Common myeloid progenitor, CD34-positive (primary cell): ENCODE measurements at places on chromosomes 6 and 20.

GRCh38 chr20:40984496-40984895 lies 44.1 kb upstream of the TOP1 start:
- DNase-seq: no peak

DNA sequence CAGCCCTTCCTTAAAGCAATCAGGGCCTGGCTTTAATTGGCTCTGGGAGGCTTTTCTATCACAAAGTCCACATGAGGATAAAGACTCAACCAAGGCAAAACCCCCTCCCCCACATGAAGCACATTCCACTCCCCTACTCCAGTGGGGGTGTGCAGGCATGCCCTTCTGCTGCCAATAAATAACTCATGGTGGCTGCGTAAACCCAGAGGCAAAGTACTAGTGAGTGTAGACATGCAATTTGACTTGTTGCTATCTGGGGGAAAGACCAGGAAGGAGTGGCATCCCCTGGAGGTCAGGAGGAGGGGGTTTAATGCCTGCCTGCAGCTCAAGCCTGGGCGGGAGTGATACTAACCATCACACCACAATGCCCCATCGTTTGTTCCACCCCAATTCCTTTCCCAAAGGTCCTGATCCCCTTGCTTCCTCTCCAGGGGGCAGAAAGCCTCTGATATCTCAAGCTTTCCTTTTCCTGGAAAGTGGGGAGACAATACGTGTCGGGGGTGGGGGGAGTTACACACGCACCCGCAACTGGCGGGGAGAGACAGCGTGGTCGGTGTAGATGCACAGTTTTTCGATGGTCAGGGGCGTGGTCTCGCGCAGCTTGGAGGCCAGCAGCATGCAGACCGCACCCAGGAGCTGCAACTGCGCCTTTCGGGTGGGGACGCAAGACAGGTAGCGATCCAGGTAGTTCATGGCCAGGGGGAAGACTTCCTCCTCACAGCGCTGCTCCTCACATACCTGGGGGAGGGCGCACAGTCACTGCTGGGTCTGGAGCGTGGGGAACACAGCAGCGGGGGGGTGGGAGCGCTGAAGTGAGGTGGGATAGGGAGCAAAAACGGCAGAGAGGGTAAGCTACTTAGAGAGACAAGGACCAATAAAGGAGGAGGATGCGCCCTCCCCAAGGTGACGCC lies 1.5 kb downstream of the CCND3 start:
- DNase-seq: peak; percentile 70

GRCh38 chr20:34566978-34567891 lies 8.7 kb downstream of the MAP1LC3A start:
- DNase-seq: no peak

DNA sequence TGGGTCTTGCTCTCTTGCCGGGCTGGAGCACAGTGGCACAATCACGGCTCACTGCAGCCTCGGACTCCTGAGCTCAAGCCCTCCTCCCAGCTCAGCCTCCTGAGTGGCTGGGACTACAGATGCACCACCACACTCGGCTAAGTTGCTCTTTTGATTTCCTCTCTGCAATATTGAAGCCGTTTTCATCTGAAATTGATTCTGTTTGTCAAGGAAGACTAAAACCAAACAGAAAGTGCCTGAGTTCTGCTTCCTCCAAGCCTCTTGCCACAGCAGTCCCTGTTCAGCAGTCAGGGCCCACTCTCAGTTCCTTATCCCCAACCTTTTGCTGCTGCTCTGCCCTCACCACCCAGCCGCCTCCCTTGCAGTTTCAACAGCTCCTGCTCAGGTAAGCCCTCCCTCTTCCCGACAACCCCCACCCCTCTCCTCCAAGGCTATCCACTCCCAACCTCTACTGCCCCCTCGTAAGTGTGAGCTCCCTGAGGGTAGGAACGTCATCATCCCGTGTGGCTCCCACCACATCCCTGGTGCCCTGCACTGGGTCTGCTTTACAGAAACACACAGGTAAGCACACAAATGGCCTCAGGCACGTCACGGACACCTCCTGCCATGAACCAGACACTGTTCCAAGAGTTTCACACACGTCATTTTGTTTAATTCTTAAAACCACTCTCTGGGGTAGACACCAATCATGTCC lies 70.7 kb upstream of the TAB2 start:
- peak; percentile 48 for DNase-seq

DNA sequence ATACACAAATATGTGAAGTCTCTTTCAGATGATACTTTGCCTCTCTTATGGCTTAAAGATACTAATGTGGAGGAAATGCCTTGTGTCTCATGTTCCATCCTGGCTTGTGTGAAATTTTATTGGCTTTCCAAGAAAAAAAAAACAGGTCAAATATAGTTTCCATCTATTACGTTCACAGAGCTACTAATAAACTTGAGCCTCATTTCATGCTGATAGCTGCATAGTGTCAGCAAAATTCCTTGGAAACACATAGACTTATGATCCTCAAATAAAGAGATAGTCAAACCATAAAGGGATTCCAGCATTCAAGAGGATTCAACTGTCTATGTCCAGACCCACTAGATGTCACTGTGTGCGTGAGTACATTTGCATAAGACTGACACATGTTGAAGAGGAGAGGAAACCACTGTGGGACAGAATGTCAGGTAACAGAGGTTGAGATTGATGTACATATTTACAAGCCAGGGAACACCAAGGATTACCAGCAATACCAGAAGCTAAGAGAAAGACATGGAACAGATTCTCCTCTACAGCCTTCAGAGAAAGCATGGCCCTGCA lies 266.6 kb downstream of the COL12A1 start:
- DNase-seq: no peak

DNA sequence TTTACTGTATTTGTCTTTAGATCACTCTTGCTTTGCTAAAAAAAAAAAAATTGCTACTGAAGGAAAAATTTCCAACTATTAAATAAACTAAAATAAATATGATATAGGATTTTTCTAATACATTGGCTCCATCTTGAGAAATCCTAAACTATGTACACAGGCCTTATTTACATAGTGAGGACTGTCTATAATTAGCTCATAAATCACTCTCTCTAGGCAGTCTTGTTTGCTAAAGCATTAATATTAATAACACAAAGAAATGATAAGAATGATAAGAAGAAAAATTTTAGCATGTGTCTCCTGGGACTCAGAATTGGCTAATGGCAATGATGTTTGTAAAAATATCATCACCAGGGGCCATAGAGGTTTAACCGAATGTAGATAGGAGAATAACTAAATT lies 13.3 kb upstream of the CRYBG1 start:
- DNase-seq: no peak

DNA sequence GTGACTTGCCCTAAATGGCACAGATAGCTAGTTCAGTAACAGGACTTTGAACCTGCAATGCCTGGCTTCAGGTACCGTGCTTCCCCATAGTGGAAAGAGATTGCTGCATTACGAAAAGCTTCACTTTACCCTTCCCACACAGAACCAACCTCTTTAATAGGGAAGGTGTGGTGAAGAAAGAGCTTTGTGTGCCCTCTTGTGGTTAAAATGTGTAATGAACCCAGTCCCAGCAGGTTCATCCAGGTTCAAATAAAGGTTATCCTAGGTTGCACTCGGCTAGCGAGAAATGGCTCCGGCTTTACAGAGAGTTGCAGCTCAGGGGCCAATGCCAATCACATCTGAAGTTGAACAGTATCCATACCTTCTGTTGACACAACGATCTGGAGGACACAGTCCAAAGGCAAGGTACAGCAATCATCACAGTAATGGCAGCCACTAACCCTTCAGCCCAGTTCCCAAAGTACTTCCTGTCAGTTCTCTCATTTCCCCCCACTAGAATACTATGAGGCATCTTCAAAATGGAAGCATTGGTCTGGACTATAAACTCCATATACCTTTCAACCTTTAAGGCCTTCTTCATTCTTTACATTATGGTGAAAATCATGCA lies 3.0 kb downstream of the DEFB115 start:
- DNase-seq: no peak

- no peak for DNase-seq
Observed at GRCh38 chr6:43181621-43181941, 415 bp upstream of the CUL9 start.

GRCh38 chr6:148771896-148772554 lies 25.2 kb downstream of the UST start:
- DNase-seq: no peak

DNA sequence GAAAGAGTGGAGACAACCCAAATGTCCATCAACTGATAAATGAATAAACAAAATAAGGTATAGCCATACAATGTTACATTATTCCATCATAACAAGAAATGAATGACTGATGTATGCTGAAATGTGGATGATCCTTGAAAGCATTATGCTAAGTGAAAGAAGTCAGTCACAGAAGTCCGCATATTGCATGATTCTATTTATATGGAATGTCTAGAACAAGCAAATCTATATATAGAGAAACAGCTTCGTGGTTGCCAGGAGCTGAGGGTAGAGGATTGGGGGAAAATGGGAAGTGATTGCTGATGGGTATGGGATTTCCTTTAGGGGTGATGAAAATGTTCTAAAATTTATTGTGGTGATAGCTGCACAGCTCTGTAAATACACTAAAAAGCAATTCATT lies 196.8 kb downstream of the ATXN1 start:
- no peak for DNase-seq

DNA sequence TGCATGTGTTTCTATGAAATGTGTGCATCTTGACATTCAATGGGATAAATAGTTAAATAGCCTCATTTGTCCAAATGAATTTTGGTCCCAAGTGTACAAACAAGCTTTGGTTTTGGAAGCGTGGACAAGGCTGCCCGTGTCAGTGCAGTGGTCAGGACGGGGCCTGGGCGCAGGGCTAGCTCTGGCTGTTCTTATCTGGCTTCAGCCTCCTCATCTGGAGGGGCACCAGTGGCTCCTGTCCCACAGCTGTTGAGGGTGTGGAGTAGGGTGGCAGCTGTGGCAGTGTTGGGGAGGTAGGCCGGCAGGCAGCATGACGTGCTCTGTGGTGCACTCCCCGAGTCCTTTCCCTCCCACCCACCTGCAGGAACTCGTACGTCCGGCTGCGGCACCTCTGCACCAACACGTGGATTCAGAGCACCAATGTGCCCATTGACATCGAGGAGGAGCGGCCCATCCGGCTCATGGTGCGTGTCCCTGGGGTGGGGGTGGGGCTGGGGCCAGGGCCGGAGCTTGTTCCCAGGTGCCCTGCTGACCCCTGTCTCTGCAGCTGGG lies 43.5 kb downstream of the ITPR3 start:
- DNase-seq: no peak

DNA sequence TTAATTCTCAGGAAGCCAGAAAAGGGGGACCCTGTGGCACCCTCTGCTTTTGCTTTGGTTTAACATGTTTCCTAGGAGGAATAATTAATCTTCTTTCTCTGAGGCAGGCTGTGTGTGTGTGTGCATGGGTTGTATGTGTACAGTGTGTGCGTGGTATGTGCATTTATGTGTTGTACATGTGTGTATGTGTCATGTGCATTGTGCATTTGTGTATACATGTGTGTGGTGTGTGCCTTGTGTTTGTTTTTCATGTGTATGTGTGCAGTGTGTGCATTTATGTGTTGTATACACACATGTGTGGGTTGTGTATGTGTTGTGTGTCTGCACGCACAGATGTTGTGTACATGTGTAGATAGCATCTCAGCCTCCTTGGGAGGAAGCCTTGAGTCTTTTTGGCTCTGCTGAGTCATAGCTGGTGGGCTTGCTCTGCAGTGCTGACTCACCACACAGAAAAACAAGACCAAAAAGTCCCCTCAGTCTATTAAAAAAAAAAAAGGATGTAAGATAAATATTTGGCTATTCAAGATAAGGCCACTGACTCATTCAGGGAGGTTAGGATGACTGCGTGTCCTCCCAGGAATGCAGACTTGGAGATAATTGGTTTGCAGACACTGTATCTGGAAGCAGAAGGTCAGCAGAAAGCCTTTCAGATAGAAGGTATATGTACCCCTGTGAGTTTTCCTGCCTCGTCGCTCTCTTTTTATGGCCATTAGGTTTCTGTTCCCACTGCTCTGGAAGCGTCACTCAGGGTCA lies 58.6 kb downstream of the SYNJ2 start:
- DNase-seq: peak; percentile 100

GRCh38 chr20:59923514-59923913 lies 9.9 kb downstream of the SYCP2 start:
- no peak for DNase-seq

GRCh38 chr6:162721404-162721687 lies 6.2 kb downstream of the PRKN start:
- no peak for DNase-seq

DNA sequence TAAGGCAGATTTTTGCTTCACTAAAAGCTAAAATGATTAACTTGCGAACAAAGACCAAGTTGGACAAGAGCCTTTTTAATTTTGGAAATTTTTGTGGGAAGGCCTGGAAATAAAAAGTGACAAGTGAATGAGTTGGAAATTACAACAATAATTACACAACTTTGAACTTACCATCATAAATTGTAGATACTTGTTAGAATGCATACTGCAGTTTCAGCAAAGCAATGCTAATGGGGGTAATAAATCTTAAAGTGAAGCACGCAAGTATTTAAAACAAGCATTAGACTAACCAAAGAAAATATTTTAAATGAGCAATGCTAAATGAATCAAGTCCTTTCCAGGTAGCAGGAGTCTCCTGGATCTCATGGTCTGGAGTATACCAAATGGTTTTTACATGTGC lies 83.2 kb upstream of the EYA4 start:
- DNase-seq: no peak

DNA sequence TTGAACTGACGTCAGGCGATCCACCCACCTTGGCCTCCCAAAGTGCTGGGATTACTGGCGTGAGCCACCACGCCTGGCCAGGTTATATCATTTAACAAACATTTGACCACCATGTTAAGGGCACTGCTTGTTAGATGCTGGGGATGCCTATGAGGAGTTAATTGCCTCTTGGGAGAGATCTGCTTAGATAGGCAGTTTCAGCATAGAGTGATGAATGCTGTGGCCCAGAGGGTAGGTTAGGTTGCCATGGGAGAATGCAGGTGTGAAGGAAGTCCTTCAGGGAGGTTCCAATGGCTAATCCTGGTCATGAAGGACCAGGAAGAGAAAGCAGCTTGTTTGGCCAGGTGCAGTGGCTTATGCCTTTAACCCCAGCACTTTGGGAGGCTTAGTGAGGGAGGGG lies 17.0 kb downstream of the PHF20 start:
- no peak for DNase-seq

- no peak for DNase-seq
Observed at GRCh38 chr6:10140136-10140535, 274.7 kb downstream of the TFAP2A start.

DNA sequence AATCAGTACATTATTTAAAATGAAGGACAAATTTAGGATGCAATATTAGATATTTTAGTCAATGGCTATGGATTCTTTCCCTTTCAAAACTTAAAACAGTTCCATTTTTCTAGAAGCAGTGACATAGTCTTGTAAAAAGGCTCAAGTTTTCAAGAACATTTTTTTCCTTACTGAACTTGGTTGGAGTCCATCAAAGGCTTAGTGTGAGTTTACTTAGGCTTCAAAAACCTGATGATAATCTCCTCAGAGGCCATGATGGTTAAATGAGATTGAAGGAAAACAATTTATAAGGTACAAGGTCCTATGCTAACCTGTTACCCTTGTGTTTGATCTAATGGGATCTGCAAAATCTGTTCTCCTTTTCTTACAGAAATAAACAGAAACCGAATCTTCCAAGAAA lies 531.8 kb downstream of the UTRN start:
- DNase-seq: no peak
